NCI-H345 (cell line): ENCODE measurements at places on chromosomes 5 and 9.

- no peak for DNase-seq
These were observed 260.0 kb downstream of the AUH start for GRCh38 chr9:91101611-91102168.

- DNase-seq, result no peak
These were observed 54.5 kb downstream of the OXCT1 start for GRCh38 chr5:41815663-41816229.

- DNase-seq, result peak; percentile 73
These were observed 84.5 kb downstream of the ACER2 start for GRCh38 chr9:19493174-19493811.

- DNase-seq, result no peak
These were observed 21.6 kb downstream of the MRPL22 start for GRCh38 chr5:154962494-154962893.

DNA sequence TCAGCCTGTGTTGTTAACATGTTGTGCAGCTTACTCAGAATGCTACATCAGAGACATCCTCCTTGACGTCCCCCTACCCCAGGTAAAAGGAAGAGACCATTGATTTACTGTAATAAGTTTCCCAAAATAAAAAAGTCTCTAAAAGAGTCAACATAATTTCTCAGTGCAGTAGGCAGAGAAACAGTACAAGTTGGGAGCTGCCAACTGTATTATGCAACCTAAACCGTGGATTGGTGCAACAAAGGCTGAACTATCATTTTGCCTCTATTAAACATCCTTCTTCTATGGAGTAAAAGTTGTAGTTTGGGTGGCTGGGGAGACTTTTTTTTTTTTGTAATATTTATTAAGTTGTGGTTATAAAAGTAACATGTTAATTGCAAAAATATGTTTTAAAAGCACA lies 208.0 kb downstream of the NR3C1 start:
- DNase-seq, result no peak

- no peak for DNase-seq
These were observed 70.2 kb upstream of the AGXT2 start for GRCh38 chr5:35117967-35118366.

DNA sequence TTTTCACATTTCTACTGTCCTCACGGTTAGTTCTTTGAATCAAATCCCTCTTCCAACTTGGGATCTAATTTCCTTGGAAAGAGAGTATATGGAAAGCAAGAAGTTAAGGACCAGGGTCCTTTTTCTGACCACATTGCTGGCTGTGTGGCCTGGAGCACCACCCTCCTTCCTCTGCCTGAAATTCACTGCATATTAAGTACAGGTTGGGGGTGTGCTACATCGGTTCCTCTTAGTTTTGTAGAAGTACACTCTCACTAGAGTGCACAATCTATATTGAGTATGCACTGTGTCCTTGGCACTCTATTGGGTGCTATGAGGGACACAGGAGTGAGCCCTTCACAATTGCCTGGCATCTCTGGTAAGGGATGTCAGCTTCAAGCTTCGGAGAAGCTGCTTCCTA lies 53.8 kb upstream of the KLF9 start:
- no peak for DNase-seq

GRCh38 chr9:88766778-88767503 lies 224.3 kb upstream of the S1PR3 start:
- DNase-seq, result no peak

GRCh38 chr5:170570476-170570875 lies 66.7 kb downstream of the KCNIP1 start:
- peak; percentile 22 for DNase-seq

DNA sequence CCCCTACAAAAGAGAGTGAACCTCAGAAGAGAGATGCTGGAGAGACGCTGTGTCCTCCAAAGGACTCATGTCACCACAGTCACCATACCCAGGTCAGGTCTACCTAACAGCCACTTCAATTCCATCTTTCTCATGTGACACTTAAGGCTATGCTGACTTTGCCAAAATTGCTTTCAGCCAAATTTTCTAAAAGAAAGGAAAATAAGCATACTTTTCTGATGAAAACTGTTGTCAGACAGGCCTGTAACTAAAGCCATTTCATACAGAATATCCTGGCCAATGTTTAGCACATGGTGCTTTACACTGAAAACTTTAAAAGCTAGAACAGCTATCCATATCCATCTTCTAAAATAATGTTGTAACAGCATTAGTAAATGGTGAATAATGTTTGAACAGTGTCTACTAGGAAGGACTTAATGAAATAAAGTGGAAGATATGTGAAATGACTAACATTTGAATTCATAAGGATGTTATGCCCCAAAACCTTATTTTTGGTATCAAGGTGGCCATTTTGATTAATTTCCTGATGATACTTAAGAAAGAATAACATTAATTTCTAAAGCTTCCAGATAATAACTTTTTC lies 97.2 kb downstream of the NFIB start:
- no peak for DNase-seq

GRCh38 chr5:3006526-3006925 lies 255.0 kb upstream of the IRX2 start:
- no peak for DNase-seq
